Mesenchymal stem cell (in vitro differentiated cells and primary cell): ENCODE measurements at places on chromosomes 3 and 15.

GRCh38 chr15:84817466-84818081, 418 bp downstream of the ALPK3 start:
- peak; percentile 18 for DNase-seq

- no peak for DNase-seq
These were observed 243.2 kb downstream of the NSUN3 start for GRCh38 chr3:94305835-94306611.

DNA sequence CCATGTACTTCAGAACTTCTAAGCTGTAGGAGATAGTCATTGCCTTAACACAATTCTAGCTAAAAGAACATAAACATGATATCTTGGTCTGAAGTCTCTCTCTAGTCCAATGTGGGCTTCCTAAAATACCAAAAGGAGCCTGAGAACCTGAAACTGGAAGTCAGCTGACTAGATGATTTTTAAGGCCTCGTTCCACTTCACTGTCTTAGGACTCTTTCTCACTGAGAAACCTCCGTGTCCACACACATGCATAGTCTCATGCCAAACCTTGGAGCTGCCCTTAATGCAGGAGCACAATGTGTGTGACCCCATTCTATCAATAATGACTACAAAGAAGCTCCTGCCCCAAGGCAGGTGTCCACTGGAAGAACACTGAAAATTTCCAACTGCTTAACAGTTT, 87.7 kb downstream of the ETFA start:
- DNase-seq = no peak

DNA sequence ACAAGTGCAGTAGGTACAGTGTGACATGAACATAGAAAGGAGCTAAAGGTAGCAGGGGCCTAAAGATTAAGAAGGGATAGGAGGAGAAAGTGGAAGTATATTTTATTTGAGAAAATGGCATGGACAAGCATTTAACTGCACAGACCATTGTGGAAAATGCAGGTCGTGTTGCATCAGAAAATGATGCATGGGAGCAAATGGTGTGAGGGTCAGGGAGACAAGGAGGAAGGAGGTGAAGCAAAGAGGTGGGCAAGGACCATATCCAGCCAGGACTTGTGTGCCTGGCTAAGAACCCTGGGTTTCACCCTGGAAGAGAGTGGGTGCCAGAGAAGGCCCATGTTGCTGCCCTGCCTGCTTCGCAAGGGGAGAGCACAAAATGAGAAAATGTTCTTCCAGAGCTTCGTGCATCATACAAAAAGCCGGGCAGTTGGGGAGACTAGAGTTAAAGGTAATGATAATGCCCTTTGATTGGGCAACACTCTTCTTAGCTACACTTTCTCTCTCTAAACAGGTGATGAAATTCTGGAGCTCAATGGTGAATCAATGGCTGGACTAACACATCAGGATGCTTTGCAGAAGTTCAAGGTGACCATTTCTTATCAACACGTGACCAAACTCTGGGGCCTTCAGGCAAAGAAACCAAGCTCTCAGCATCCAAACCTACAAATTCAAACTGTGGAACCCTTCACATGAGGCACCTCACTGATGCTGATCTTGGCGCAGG, 45.5 kb downstream of the STARD5 start:
- DNase-seq = no peak

- DNase-seq = no peak
These were observed 50.0 kb upstream of the TSC22D2 start for GRCh38 chr3:150357923-150358607.

- no peak for DNase-seq
These were observed 17.6 kb upstream of the APOD start for GRCh38 chr3:195601382-195601781.

GRCh38 chr3:54549607-54550220, 378.1 kb downstream of the LRTM1 start:
- no peak for DNase-seq

GRCh38 chr3:117243657-117244056, 534.1 kb downstream of the TUSC7 start:
- no peak for DNase-seq

- DNase-seq = peak; percentile 44
These were observed at the start of gene YEATS2 for GRCh38 chr3:183697610-183698317. Gene YEATS2, plus strand, starts transcription at chr3:183697797. Its CDS starts 17,366 bp downstream, at chr3:183715163.

DNA sequence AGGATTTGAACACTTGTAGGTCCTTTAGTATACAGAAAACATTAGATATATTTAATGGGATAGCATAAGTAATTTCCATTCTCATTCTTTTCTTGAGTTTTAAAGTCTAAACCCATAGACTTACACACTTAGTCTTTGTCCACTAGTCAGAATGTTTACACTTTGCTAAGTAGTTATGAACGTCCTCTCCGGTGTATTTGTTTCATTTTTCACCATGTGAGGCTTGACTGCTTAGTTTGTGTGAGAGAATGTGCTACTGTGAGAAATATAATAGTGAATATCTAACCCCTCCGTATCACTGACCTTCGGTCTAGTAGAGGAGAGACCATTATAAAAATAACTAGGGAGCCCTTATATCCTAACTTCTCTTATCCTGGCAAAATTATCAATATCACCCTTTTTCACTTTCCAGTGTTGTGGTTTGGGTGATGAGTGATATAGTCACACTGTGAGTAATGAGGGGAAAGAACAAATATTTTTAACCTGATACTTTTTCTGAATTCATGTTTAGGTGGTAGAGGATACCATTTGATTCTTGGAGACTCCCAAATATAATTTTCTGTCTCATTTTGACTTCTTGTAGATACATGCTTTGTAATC, 122.4 kb downstream of the UBE2E2 start:
- DNase-seq = peak; percentile 23

GRCh38 chr15:31471731-31472430, 145.2 kb downstream of the KLF13 start:
- DNase-seq = peak; percentile 84

DNA sequence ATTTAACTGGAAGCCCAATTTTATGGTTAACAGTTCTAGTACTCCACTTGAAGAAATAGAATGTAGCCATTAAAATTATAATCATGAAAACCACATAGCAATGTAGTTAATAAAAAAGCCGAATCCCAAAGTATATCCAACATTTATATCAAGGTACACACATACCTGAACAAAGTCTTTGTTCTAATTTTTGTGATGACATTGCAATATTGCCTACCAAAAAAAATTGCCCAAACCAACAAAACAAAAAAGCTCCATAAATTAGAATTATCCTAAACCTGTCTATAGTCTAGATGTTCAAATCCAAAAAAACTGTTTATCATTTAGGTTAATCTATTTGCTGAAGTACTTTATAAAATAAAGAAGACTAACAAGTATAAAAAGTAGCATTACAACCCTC, 70.8 kb downstream of the CSNK1G1 start:
- no peak for DNase-seq

- no peak for DNase-seq
These were observed 4.7 kb downstream of the CCR8 start for GRCh38 chr3:39334205-39334604.

DNA sequence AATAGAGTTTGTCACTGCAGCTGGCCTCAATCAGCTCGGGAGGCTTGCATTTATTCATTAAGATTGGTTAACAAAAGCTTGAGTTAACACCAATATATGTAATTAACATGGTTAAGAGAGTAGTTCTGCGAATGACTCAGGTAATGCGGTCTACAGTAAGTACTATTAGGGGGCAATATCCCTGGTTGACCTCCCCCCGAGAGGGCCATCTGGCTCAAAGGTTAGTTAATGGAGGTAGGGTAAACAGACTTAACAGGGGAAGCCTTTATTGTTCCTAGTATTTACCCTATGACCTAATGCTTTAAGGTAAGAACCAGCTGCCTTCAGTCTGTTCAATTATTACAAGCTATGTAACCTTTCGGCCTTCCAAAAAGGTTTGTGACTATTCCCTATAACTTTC, 403.3 kb upstream of the SGO1 start:
- no peak for DNase-seq

DNA sequence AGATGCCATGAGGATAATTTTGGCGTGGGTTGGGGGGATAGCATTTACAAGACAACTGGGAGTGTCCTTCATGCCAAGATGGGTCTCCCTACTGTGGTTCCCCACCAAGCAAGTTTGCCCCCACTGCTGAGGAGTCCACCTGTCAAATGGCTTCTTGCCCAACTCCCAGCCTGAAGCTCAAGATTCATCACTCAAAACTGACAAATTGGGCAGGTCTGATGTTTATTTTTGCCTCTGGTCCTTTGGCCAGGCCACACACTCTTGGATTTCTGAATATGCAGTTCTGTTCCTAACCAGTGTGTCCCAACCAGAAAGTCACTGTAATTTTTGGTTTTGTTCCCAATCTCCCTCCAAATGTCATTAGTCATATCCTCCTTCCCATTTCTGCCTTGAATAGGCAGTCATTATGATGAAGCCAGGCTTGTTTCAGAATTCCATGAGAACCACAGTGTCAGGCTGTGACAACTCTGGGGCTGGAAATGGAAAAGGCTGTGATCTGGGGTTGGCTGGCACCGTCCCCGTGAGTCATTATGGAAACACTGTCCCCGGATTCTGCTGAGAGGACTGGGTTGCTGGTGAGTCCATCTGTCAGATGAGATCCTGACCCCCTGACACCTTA, 29.3 kb upstream of the MEF2A start:
- DNase-seq = peak; percentile 87

DNA sequence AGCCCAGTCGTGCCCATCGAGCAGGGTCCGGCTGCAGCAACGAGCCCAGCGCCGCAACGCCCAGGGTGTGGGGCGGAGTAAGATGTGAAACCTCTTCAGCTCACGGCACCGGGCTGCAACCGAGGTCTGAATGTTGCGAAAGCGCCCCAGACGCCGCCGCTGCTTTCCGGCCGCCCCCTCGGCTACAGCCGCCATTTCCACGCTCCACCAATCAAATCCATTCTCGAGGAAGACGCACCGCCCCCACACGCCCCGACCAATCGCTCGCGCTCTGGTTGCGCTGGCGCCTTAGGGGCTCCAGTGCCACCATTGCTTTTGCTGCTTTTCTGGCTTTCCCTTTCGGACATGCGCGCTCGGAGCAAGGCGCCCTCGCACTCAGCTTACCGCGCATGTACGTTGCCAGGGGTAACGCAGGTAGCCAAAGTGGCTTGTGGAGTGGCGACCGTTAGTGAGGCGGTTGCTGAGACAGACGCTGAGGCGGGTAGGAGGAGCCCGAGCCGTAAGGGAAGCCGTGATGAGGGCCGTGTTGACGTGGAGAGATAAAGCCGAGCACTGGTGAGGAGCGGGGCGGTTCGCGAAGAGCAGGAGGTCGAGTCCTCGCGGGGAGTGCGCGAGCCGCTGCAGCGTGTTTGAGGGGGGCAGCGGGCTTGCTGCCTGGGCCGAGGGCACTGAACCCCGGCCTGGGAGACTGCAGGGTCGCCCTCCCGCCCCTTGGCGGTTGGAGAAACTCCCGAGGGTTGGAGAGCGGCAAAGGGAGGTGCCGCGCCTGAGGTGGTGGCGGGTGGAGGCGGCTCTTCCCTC, at the start of the genes IFT122 and MBD4:
TSS of gene IFT122 (plus strand) at position 408 of the 801 bp plus-strand sequence. CDS start at position 515, 107 bp downstream.
TSS of gene MBD4 (minus strand) at position 132 of the 801 bp plus-strand sequence. CDS start at position 17, 115 bp downstream.
- DNase-seq = peak; percentile 100

DNA sequence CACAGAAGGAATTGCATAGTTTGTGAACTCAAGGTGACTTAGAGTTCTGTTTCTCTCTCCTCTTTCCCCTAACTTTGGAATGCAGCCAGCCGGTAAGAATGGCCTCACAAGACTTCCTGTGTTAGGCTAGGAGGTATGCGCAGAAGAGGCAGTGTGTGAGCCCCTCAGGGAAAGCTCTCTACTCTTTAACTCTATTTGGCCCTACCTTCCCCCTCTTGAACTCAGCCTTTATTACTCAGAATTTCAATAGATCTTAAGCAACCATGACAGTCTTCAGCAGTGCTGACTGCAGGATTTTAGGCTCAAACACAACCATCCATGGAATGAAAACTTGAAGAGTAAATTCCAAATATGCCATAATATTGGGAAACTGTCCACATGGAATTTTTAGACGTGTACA, 209.5 kb downstream of the DTWD1 start:
- peak; percentile 46 for DNase-seq

DNA sequence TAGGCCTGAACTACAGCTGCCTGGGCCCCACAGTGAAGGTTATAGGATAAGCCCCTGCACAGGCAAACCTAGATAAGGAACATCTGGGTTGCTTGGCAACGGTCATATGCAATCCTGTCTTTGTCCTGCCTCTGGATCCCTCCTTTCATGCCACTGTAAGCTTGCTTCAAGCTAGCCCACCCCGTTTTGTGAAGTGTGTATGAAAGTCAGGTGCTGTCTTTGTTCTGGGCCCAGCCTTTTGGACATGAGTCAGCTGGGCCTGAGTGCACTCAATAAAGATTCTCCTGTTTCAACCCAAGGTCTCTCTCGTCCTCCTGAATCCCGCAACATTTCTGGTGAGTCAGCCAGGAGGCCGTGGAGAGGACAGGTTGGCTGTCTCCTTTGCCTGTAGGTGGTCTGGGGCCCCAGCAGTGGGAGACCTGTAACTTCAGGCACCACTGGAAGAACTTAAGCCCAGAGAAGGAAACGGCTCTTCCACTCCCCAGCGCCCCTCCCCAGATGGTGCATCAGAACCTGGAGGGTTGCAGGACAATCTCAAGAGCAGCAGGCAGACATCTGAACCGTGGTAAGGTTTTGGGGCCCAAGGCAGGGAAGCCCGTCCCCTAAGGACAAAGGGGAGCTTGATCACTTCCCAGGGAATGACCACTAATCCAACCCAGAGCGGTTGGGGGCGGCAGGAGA, 8.3 kb upstream of the SLC9C1 start:
- peak; percentile 43 for DNase-seq

DNA sequence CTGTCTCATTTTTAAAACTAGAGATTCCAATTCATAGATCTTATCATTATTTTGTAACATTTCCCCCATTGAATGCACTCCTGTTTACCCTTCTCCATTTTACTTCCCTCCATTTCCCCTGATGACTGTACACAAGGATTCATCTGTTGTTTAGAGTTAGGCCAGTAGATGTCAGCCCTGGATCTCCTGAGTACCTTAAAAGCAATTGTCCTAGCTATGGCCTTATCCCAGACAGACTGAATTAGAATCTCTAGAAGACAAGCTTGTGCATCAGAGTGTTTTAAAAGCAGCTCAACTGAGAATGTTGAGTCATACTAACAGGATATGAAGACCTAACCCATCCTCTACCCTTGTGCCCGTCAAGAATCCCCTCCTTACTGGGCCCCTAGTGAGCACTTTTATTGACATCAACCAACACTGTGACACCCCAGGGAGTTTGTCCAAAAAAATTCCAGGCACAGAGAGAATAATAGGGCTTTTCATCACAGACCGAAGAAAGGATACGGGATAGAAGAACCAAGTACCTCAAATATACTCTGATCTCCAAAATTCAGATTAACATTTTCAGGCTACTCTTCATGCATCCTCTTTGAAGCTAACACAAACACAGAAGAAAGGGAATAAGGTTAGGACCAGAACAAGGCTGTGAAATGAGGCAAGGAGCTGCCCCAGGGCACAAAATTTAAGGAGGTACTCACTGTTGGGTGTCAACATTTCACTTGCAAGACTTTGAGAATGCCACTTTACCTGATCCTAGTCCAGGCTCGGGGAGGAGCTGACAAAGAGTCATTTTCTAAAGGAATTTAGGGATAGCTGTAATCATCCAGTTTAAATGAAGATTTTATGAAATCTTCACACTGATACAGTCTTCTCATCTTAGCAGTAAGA, 17.1 kb downstream of the ZBED2 start:
- peak; percentile 84 for DNase-seq

GRCh38 chr15:32098033-32098432, 67.7 kb downstream of the CHRNA7 start:
- DNase-seq = no peak

GRCh38 chr3:25581823-25582222, 82.9 kb downstream of the TOP2B start:
- DNase-seq = no peak

- DNase-seq = no peak
These were observed 35.2 kb downstream of the FBXO45 start for GRCh38 chr3:196603683-196604082.
